ENCODE measurements at places on chromosomes 6 and 20.

GRCh38 chr20:1182106-1182505 lies 2.7 kb downstream of the TMEM74B start:
- DNase-seq = no peak

DNA sequence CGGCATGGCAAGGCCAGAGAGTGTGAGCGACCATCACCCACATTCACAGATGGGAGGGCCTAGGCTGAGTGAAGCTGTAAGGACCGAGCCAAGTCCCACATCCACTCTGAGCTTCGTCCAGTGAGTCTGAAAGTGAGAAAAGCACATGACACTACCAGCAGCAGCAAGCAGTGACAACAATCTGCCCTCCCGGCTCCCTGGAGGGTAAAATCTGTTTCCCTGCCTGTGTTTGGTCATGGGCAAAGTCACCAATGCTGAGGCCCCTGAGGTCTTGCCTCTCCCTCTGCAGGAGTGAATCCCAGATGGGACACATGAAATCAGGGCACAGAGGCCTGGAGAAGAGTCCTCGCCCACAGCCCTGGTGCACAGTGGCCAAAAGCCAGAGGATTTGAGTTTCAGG lies 6.4 kb upstream of the CST7 start:
- DNase-seq = no peak

GRCh38 chr6:31510007-31510406 lies 12.1 kb downstream of the MICB start:
- no peak for DNase-seq

GRCh38 chr20:48139262-48140041 lies 354.2 kb upstream of the SULF2 start:
- DNase-seq = no peak

GRCh38 chr6:128570680-128571063 lies 50.3 kb upstream of the PTPRK start:
- DNase-seq = no peak

- DNase-seq = no peak
Observed at GRCh38 chr6:139824864-139825263, 450.4 kb upstream of the CITED2 start.

- no peak for DNase-seq
Observed at GRCh38 chr20:600736-601135, 9.4 kb downstream of the TCF15 start.
